Stomach (tissue), 19 donors: ENCODE measurements at places on chromosomes 2 and 18. TPM values are rescaled to one million over a fixed set of nuclear protein-coding genes. Genes with fewer than 3 reads are reported as not detected.

Gene DNMT3A
- 5.1 TPM for polyA plus RNA-seq

Gene CCT4
- 59.0 TPM for polyA plus RNA-seq

Gene VAMP8
- polyA plus RNA-seq = 435 TPM

Gene PROKR1
- not detected for polyA plus RNA-seq

Gene SH3RF3
- 2.4 TPM for polyA plus RNA-seq

Gene IL36RN
- not detected for polyA plus RNA-seq

GRCh38 chr2:105005181-105005951 is 32.5 kb upstream of the MRPS9 start:
- H3K4me3 ChIP-seq = no peak overlapping the region
- peaks cover 16% of the 10 kb centered on the region for H3K4me1 ChIP-seq
- H3K27ac ChIP-seq = no peak overlapping the region
- no peaks in the 10 kb centered on the region for H3K27me3 ChIP-seq
- peak; percentile 49 for DNase-seq

GRCh38 chr2:237968048-237968862 is 1.4 kb downstream of the UBE2F start:
- peaks cover 25% of the 10 kb centered on the region for H3K4me1 ChIP-seq
- H3K27ac ChIP-seq = peak overlapping the region; percentile 83
- peaks cover 2% of the 10 kb centered on the region for H3K36me3 ChIP-seq
- no peaks in the 10 kb centered on the region for H3K27me3 ChIP-seq
- H3K4me3 ChIP-seq = peak overlapping the region; percentile 94
- DNase-seq = no peak

- no peaks in the 10 kb centered on the region for H3K27me3 ChIP-seq
- H3K36me3 ChIP-seq = no peaks in the 10 kb centered on the region
Observed at GRCh38 chr2:177984749-177985148, 87.8 kb downstream of the PDE11A start.

DNA sequence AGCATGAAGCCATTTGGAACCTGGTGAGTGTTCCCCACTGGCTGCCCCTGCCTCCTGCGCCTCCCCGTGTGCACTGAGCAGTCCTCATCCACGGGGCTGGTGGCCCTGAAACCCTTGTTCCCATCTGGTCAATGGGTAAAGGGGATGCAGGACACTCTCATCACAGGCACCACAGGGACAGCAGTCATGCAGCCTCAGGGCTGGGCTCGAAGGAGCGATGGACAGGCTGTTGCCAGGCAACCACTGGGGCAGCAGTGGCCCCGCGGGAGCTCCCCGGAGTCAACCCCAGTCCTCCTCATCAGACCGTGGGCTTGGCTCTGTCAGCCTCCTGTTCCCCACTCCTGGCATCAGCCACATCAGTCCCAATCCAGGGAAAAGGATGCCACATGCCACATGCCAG is 509.5 kb downstream of the EIPR1 start:
- no peaks in the 10 kb centered on the region for H3K36me3 ChIP-seq
- peaks cover 23% of the 10 kb centered on the region for H3K27me3 ChIP-seq
- H3K4me1 ChIP-seq = no peaks in the 10 kb centered on the region
- no peak for DNase-seq

DNA sequence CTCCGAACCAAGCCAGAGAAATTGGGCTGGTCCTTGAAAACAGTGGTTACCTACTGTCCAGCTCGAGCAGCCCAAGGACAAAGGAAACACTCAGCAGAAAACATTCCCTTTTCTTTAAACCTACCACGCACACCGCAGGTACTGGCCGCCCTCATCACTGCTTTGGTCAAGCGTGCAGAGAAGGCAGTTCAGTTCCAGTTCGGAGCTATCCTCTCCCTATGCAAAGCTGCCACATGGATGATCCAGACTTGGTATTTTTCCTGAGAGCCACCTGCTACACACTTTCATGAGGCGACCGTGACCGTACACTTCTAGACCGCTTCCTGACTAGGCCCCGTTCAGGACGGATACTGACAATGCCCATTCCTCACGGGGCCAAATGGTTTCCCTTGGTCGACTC is 4.3 kb upstream of the POLR2D start:
- H3K36me3 ChIP-seq = peaks cover 46% of the 10 kb centered on the region
- DNase-seq = no peak
- no peak overlapping the region for H3K4me3 ChIP-seq
- H3K4me1 ChIP-seq = peaks cover 5% of the 10 kb centered on the region
- H3K27me3 ChIP-seq = no peaks in the 10 kb centered on the region

- no peaks in the 10 kb centered on the region for H3K4me1 ChIP-seq
- no peaks in the 10 kb centered on the region for H3K27me3 ChIP-seq
- no peaks in the 10 kb centered on the region for H3K36me3 ChIP-seq
- H3K4me3 ChIP-seq = no peak overlapping the region
Observed at GRCh38 chr2:215965532-215966165, 47.7 kb downstream of the MREG start.

DNA sequence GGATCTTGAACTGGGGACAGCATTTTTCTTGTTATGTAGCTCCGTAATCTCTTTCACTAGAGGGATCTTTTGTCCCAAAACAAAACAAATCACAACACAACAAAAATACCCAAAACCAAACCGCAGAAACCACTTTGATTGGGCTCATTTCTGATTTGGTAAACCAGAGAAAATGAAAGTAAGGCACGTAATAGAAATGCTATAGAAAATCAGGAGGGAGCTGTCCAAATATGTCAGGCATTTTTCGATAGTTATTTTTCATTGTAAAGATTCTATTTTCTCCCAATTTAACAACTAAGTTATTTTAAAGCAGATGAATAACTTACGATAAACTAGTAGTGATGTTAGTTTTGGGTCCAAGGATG is 406.5 kb downstream of the XIRP2 start:
- H3K27ac ChIP-seq = no peak overlapping the region
- H3K36me3 ChIP-seq = no peaks in the 10 kb centered on the region
- H3K27me3 ChIP-seq = no peaks in the 10 kb centered on the region
- H3K4me3 ChIP-seq = peak overlapping the region; percentile 60

- H3K27ac ChIP-seq = peak overlapping the region; percentile 50
- H3K4me3 ChIP-seq = peak overlapping the region; percentile 83
- H3K27me3 ChIP-seq = no peaks in the 10 kb centered on the region
- no peak for DNase-seq
- H3K36me3 ChIP-seq = no peaks in the 10 kb centered on the region
Observed at GRCh38 chr2:197307933-197308521, 2.6 kb downstream of the ANKRD44 start.
